ENCODE measurements at places on chromosomes 11 and 22.
A peak's percentile ranks its signal among the peaks of the same experiment; 100 is the strongest.

DNA sequence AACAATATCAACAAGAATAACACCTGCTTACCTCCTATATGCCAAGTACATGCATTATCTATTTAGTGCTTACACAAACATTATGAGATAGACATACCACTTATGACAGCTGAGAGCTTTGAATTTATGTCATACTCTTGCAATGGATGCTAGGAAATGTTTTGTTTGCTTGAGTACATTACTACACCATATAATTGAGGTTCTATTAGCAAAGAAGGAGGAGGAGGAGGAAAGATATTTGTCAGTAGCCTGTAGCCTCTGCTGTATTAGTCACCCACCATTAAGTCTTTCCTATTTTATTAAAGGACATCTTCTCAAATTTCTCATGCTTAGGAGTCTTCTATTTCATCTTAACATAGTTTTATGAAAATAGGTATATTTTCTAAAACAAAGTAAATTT, 6.4 kb downstream of the ANO5 start:
- DNase-seq = no peak

DNA sequence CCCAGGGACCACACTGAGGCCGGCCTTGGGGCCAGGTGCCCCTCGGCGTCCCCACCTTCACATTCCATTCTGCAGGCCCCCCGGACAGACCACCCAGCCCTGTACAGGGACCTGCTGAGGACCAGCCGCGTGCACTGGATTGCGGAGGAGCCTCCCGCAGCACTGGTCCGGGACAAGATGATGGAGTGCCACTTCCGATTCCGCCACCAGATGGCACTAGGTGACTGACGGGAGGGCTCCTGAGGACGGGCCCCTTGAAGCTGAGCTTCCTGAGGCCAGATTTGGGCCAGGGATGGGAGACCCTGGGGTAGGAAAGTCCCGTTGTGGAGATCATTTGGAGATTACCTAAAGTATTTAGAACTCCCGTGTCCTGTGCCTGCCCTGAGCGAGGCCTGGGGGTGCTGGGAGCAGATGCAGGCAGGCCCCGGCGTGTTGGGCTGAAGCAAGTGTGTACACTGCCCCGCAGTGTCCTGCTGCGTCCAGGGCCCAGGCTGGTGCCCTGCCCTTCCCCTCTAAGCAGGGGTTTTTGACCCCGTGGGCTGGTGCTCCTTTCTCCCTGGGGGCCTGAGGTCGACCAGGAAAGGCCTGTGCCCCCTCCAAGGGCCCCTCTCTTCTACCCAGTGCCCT, 20.0 kb downstream of the TRMU start:
- peak; percentile 47 for DNase-seq

- DNase-seq = no peak
Measured at GRCh38 chr11:6626971-6627761, 7.9 kb upstream of the TPP1 start.

DNA sequence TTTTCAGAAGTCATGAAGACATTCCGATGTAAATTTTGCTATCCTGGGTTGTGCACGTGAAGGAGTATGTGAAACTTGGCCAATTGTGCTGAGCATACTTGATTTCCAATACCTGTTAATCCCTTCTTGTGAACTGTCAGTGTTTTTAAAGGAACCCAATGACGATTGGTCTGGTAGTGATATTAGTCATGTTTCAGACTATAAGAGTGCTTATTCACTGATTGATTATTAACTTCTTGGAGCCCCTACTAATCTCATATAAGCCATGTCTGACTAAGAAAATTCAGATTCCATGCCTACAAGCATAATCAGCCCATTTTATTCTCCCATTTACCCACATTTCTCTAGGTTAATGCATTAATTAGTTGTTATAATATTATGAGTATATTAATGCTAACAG, 330.8 kb upstream of the MTNR1B start:
- DNase-seq = no peak

GRCh38 chr11:47243454-47243853, 5.2 kb downstream of the ACP2 start:
- DNase-seq = no peak

DNA sequence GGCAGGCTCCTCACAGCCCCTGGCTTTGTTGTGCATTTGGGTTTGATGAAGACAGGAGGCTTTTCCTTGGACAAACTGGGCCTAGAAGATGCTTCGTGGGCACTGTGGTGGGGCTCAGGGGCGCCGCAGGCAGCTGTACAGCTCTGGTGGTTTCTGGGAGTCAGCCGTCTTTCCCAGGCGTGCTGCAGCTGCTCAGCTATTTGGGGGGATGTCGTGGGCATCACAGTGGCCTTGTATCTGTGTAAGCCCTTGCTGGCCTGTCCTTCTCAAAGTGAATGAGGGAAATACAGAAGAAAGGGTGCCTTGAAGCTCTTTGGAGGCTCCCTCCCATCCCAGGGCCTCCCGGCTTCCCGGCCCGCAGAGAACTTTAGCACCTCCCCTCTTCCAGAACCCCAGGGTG, 89.5 kb downstream of the TBC1D22A start:
- no peak for DNase-seq

GRCh38 chr11:74019860-74020259, 11.0 kb upstream of the UCP3 start:
- no peak for DNase-seq

DNA sequence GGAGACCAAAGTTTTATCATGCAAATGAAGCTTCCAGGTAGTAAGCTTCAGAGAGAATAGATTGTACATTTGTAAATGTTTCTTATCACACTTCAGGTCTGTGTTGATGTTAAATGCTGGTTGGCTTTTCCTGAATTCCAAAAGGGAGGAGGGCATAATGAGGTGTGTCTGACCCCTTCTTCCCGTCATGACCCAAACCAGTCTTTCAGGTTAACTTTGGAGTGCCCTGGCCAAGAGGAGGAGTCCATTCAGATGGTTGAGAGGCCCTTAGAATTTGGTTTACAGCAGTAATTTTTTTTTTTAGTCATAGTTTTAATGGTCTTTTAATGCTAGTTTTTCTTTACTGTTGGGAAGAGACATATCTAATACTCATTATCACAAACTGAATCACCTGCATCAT, 2.5 kb downstream of the OR6X1 start:
- DNase-seq = no peak

- no peak for DNase-seq
Measured at GRCh38 chr11:113263458-113264259, 50.7 kb upstream of the TTC12 start.

- DNase-seq = no peak
Measured at GRCh38 chr11:19963697-19964387, 196.4 kb downstream of the DBX1 start.

- peak; percentile 31 for DNase-seq
Measured at GRCh38 chr11:99368583-99368982, 347.8 kb downstream of the CNTN5 start.

DNA sequence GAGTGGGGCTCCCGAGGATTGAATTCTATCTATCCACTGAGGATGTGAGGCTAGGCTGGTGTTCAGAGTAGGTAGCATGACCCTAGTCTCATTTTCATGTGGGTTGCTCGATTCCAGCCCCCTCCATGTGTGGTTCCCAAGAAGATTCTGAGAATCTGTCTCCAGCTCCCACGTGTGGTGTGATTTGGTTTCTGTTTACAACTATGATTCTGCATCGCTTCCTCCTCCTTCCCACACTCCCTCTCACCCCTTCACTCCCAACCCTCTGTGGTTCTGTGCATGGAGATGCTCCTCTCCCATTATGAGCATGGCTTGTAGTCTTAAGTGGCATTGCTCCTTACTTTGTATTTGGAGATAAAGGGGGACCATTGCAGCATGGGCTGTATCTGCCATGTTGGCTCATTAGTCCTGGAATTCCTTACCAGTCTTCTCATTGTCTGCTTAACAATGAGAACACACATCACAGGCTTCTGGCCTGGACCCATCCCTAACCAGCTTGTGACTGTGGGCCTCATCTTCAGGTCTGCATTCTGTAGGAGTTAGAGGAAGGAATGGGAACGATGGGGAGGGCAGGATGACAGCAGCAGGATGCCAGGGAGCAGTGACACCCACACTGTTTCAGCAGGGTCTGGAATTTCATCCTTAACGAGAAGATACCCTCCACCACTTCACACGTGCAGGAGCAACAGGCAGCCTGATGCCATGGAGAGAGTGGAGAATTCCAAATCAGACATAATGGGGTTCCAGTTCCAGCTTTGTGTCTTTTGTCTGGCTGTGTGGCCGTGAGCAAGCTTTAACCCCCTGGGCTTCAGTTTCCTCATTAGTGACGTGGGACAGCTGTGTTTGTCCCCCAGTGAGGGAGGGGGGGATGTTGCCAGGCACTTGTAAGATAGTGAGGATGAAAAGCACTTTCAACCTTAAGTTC, 86.0 kb downstream of the CCDC81 start:
- no peak for DNase-seq

DNA sequence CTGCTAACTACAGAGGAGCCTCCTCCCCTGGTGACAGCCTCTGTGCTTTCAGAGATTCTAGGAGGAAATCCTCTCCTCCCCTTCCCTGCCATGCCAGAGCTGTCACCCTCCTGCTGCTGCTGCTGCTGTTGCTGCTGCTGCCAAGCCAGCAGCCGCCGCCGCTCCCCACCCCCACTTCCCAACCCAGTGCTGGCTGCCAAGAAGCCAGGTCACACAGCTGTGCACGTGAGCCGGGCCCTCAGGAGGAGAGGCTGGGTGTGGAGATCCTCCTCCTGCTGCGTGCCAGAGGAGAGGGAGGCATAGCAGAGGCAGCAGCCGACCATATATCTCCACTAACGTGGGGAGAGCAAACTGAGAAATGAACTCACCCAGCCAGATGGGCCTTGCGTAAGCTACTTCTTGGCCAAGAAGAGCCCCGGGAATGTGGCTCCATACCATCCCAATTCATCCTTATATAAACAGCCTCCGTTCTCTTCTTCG, 12.4 kb downstream of the CRY2 start:
- peak; percentile 99 for DNase-seq

DNA sequence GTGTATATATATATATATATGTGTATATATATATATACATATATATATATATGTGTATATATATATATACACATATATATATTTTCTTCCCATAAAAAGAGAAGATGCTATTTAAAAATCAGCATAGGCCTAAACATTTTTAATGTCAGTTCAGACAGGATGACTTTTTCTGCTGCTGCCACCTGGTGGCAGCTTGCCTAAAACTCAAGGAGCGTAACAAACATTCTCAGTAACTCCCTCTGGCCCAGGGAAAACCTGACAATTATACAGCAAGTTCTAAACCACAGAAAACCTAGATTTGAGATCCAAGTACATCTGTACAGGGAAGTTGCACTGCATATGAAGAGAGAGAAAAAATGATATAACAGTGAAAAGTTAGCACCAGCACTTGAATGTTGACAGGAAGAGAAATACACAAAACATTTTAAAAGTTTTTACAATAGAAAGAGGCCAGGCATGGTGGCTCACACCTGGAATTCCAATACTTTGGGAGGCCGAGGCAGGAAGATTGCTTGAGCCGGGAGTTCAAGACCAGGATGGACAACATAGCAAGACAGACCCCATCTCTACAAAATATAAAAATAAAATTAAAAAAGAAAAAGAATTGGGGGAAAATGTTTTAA, 16.6 kb downstream of the OR8A1 start:
- DNase-seq = peak; percentile 33

- DNase-seq = no peak
Measured at GRCh38 chr11:73949246-73949645, 1.6 kb upstream of the DNAJB13 start.

DNA sequence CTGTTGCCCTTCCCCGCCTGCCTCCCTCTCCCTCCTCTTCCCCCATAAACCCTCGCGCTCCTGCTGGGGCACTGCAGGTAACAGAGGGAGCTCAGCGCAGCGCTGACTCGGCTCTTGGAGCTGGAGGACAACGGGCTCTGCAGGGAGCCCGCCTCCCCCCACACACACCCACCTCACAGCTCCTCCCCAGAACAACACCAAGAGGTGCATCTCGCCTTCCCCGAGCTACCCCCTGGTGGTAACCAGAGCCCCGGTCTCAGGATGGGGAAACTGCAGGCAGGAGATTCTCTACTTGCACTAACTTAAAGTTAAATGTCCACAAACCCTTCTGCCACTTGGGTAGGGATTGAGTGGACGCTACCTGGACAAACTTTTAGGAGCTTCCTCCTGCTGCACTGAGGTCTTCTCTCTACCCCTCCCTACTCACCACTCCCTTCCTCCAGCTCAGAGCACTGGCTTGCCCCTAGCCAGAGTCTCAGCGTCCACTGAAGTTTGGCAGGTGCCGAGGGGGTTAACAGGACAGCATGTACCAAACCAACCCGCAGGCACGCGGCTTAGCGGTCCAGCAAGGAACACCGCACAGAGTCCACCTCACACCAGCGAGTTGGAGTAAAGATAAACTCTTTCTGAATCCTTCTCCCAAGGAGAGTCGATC, 4.0 kb upstream of the SCN4B start:
- no peak for DNase-seq

DNA sequence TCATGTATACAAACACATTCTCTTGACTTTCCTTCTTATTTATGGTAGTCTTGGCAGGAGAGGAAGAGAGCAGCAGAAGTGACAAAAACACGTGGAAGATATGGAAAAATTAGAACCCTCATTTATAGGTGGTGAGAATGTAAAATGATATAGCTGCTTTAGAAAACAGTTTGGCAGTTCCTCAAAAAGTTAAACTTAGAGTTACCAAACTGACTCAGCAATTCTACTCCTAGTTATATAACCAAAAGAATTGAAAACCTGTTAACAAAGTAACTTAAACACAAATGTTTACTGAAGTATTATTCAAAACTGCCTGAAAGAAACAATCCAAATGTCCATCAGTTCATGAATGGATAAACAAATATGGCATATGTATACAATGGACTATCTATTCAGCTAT, 16.8 kb downstream of the NUCB2 start:
- DNase-seq = no peak

DNA sequence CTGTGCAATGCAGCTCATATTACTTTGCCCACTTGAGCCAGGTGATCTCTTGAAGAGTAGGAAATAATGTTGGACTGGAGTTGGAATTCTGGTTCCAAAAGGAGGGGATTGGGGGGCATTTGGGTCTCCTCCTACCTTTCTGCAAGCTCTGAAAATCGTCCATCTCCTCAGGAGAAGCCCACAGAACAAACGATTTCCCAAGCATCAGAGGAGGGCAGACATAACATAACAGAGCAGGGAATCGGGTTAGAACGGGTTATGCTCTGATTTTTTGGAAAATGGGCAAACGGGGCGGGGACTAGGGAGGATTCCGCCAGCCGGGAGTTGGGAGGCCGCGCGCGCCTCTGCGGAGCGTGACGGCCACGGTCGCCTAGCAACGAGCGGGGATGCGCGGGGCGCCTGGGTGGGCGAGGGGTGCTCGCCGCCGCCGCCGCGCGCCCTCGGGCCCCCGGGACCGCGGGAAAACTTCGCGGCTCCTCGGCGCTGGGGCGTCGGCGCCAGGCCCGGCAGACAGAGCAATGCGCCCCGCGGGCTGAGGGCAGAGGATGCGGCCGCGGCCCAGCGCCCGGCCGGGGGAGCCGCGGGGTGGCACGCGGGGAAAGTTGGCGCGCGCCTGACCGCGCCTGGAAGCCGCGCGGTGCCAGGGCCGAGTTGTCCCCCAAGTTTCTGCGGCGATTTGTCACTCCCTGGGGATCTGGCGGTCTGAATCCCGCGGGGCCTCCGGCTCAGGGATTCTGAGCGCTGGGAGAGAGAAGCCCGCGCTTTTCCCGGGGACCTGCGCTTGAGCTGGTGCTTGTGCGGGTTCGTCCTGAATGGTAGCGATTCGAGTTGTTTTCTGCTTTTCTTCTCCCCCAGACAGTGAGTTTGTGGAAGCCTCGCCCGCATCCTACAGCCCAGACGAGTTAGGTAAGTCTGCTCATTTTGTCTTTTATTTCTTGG, 27.8 kb upstream of the AMOTL1 start:
- no peak for DNase-seq

Data from fibroblast of the conjunctiva (primary cell).